ENCODE measurements at places on chromosomes 7 and 10. TPM values are rescaled to one million over a fixed set of nuclear protein-coding genes. Genes with fewer than 3 reads are reported as not detected.

Gene EN2
- total RNA-seq, result not detected

DNA sequence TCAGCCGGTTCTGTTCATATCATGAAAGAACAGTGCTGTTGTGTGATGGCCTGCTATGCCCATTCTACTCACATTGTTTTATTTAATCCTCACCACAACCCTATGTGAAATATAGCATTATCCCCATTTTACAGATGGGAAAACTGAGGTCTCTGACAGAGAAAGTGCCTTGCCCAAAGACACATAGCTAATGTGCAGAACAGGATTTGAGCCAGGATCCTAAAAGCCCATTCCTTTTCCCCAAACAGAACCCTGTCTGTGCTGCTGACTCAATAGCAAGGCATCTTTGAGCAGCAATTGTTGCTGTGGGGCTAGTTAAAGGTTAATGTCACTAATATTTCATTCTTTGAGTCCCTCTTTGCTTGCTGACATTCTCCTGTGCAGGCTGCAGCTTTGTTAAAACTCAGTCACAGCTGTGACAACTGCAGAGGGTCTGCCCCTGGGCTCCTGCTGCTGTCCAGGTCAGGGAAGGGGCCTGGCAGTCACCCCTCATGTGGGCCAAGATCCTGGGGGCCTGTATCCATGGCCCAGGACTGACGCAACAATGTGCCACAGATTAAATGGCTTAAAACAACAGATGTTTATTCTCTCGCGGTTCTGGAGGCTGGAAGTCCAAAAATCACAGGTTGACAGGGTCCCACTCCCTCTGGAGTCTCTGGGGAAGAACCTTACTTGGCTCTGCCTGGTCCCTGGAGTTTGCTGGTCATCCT, 40.4 kb downstream of the AFAP1L2 start:
- DNase-seq, result no peak

DNA sequence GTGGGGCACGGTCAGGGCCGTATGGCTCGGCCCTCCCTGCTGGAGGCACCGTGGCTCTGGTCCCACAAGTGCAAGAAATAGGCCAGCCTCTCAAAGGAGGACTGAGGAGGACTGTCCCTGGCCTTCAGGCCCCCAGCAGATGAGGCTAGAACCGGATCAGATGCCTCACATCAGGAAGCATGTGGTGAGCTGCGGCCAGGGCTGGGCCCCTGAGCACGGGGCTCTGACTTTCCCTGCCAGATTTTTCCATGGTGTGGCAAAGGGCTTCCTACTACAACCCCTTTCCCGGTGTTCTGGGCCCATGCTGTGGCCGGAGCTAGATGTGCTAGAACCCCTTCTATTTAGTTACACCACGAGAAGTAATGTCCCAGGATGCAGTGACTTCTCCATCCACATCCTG, 100.4 kb downstream of the TCERG1L start:
- no peak for DNase-seq

GRCh38 chr10:88314362-88314761, 268.8 kb downstream of the RNLS start:
- DNase-seq, result no peak

GRCh38 chr10:120402147-120402766, 54.8 kb upstream of the PLPP4 start:
- no peak for DNase-seq

Gene LIPF
- not detected for total RNA-seq

DNA sequence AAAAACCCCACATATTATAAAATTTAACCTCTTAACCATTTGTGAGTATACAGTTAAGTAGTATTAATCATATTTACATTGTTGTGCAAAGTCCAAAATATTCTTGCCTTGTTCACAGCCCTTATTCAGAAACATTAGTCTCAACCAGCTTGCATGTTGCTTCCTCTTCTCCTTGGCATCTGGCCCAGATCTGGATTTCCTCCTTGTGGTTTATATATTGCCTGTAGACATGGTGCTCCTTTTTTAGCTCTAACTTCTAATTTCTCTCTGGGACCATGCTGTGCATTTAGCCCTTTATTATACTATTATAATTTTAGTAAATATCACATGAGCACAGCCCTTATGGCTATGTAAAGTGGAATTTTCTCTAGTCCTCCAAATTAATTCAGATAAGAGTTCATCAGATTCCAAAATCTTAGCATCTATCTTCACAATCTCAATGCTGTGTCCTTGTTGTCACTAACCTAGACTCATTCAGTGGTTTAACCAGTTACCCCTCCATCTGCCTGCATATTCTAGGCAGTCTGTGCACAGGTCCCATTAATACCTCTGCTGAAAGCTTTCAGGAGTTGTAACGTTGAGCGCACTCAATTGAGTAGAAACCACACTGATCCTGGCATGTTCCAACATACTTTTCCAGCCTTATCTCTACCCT, 7.9 kb downstream of the CPED1 start:
- DNase-seq, result no peak

DNA sequence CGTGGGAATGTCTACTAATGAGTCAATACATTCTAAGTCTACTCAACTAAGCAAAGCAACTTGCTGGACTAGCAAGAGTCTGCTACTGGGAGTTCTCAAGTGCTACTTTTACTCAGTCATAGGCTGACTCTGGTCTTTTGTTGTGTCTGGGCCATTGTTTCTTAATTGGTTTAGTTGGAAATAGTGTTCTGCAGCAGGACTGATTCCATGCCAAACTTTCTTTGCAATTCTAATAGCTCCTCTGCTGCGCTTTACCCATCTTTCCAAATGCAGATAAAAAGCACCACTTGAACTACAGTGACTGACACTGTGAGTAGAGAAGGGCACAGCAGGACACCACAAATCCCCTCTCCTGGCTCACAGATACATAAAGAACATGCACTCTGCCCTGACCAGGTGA, 125.7 kb downstream of the CD36 start:
- DNase-seq, result no peak

DNA sequence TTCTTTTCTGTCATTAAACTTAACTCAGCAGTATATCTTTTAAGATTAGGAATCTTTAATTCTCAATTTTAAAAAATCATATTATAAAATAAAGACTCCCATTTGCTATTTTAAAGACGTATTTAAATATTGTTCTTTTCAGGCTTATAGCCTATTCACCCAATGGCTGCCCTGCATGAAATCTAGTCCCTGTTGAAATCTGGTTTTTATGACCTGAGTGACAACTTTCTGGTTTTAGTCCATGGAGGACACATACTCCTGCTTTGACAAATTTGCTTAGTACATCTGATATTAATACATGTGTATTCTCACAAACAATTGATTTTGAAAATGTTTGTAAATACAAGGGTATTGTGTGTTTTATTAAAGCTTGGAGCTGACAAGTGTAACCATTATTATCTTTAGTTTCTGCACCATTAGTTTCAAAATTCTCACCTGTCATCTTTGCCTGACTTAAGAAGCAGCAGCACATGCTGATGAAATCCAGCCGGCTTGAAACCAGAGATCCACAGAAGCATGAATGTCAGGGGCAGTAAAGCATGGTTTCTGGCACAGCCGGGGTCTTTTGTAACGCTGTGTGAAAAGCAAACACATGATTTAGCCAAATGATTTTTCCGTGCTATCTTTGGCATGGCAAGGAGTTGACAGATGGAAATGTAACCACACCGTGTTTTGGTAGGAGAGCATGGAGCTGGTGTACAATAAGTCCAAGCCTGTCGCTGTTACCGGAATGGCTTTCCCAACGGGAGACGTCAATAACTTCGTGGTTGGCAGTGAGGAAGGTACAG, 262.8 kb downstream of the DYNC1I1 start:
- no peak for DNase-seq

DNA sequence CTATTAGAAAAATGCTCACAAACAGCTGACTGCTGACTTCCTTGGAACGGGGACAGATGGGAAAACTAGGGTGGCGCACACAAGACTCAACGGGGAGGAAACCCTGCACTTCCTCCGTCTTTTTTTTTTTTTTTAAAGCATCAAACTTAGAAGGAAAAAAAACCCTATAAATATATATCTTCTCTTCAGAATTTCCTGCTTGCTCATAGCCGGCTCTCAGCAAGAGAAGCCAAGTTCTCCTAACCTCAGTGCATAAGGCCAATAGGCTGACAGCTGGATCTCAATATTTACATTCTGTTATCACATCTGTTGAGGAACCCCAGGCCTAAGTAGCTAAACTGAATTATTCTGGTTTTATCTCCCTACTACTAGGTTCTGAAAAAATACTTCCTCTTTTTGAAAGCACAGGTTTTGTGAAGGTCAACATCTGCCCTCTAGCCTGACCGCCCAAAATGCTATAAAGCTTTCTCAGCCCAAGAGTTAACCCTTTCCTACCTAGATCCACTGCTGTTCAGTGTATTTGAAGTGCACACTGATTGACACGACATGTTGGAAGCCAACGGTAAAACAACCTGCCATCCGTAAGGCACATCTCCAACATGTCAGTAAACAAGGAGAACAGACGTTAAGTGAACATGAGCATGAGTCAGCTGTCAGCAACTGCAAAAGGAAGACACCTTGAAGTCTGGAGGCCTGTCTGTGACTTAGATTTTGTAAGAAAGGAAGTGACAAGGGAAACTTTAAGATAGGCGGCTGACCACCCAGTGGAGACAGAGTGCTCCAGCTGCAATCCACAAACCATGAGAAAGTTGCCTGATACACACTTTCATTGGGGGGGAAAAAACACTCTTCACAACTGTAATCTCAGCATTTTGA, 83.8 kb downstream of the EBLN1 start:
- no peak for DNase-seq
